Left lung (tissue), 14 donors: ENCODE measurements at places on chromosomes 6 and 20.

DNA sequence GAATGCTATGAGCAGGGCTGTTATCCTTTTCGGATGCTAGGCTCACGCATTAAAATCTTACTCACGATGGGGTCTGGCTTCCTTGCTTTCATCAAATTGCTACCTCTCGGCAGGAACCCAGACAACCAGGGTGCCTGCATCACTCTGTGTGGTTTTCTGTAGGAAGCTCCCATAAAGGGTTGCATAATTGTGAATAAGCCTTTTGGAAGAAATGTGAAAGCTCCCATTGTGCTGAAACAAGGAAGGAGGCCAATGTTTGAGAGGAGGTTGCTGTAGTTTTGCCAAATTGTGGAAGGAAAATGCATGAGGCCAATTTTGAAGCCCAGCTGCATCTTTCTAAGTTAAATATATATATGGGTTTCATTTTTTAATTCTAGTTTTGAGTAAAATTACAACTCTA, 615.5 kb downstream of the C6orf118 start:
- no peaks in the 10 kb centered on the region for H3K4me1 ChIP-seq
- H3K27me3 ChIP-seq: no peaks in the 10 kb centered on the region
- no peaks in the 10 kb centered on the region for H3K36me3 ChIP-seq
- H3K4me3 ChIP-seq: no peak overlapping the region

DNA sequence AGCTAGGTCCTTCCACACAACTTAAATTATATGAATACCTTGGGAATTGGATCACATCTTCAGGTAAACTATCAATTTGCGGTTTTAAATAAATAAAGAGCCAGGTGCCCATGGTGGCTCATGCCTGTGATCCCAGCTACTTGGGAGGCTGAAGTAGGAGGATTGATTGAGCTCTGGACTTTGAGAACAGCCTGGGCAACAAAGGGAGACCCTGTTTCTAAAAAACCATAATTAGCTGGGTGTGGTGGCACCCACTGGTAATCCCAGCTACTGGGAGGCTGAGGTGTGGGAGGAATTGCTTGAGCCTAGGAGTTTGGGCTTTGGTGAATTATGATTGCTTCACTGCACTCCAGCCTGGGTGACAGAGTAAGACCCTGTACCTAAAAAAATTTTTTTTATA, 3.4 kb downstream of the GMNN start:
- H3K4me3 ChIP-seq: no peak overlapping the region
- no peak for DNase-seq
- no peaks in the 10 kb centered on the region for H3K27me3 ChIP-seq

GRCh38 chr20:24729896-24730605, 219.0 kb upstream of the CST7 start:
- H3K27ac ChIP-seq: no peak overlapping the region
- no peaks in the 10 kb centered on the region for H3K4me1 ChIP-seq
- H3K4me3 ChIP-seq: no peak overlapping the region
- DNase-seq: no peak
- peaks cover 16% of the 10 kb centered on the region for H3K27me3 ChIP-seq

- DNase-seq: no peak
- H3K27me3 ChIP-seq: no peaks in the 10 kb centered on the region
- H3K36me3 ChIP-seq: no peaks in the 10 kb centered on the region
- H3K27ac ChIP-seq: no peak overlapping the region
- H3K4me3 ChIP-seq: no peak overlapping the region
- no peaks in the 10 kb centered on the region for H3K4me1 ChIP-seq
These were observed 74.4 kb upstream of the SAMD5 start for GRCh38 chr6:147434076-147434475.

DNA sequence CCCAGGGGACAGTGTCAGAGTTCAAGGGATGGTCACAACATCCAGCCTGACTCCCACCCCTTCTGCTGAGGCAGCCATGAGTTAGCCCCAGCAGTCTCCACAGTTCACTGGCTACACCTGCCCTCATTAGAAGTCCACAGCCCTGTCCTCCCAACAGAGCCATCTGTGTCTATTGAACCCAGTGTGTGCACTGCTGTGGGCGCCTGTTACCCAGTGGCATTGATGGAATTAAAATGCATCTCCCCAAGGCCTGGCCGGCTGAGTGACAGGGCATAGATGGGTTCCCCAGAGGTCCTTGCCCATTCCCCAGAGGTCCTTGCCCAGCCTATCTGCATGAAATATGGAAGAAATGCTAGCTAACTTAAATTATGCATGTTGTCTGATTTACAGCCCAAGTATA, 73.3 kb downstream of the PCSK2 start:
- DNase-seq: no peak
- no peaks in the 10 kb centered on the region for H3K36me3 ChIP-seq
- no peak overlapping the region for H3K4me3 ChIP-seq
- no peaks in the 10 kb centered on the region for H3K27me3 ChIP-seq

GRCh38 chr6:722077-722524, 29.2 kb upstream of the EXOC2 start:
- no peaks in the 10 kb centered on the region for H3K27me3 ChIP-seq
- DNase-seq: peak; percentile 81
- H3K27ac ChIP-seq: no peak overlapping the region
- peaks cover 8% of the 10 kb centered on the region for H3K4me1 ChIP-seq

DNA sequence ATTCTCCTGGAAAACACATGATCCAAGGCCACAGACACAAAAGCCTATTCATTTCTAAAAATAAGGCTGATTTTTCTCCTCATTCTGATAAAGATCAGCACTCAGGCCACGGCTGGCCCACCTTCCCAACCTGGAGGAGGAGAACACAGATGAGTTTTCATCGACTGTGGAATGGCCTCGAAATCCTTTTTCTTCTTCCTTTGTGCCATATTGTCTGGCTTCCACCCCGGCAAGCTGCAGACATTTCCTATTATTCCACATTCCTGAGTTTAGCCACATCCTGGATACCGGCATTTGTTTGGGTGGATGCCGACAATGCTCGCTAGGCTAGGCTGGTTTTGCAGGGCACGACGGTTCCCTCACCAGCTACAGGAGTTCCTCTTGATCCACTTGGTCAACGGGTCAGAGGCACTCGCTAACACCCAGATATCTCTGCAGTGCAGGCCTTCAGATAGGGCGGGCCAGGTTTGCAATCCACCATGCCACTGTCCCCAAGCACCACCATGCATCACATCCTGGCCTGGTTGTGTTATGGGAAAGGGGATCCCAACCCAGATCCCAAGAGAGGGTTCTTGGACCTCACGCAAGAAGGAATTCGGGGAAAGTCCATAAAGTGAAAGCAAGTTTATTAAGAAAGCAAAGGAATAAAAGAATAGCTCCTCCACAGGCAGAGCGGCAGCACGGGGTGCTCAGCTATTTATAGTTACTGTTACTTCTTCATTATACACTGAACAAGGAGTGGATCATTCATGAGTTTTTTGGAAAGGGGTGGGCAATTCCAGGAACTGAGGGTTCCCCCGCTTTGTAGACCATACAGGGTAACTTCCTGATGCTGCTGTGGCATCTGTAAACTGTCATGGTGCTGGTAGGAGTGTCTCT, 4.2 kb upstream of the CTSZ start:
- H3K4me3 ChIP-seq: no peak overlapping the region
- H3K36me3 ChIP-seq: no peaks in the 10 kb centered on the region
- H3K27me3 ChIP-seq: no peaks in the 10 kb centered on the region
- H3K4me1 ChIP-seq: peaks cover 46% of the 10 kb centered on the region
- DNase-seq: no peak
